ENCODE measurements at places on chromosomes 1 and 21.

DNA sequence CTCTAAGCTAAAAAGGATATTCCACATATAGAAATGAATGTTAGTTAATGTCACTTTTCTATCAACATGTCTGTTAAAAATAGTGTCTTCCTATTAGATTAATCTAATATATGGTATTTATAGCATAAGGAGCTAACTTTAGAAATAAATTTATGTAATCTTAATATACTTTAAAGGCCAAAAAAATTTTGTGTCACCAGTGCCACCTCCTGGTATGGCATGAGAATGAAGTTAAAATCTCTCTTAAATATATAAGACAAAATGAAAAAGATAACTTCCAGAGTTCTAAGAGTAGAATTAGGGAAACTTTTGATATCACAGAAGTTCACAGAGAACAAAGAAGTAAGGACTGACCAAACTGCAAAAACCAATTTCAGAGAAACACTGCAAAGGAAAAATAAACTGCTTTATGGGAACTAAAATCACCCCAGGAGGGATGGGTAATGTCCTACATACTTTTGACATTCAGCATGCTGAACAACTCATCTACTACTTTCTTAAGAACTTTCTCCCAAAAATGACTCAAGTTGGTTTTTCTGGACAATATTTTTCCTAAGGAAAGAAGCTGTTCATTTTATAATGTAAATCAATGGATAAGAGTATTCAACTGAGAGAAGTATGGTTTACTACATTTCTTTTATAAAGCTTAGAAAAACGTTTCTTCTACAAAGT lies 82.8 kb downstream of the TRIM33 start:
- DNase-seq: peak; percentile 40

- no peak for DNase-seq
Measured at GRCh38 chr1:206808615-206809014, 36.3 kb upstream of the IL10 start.

- DNase-seq: no peak
Measured at GRCh38 chr21:45517249-45518065, 24.8 kb downstream of the SLC19A1 start.

DNA sequence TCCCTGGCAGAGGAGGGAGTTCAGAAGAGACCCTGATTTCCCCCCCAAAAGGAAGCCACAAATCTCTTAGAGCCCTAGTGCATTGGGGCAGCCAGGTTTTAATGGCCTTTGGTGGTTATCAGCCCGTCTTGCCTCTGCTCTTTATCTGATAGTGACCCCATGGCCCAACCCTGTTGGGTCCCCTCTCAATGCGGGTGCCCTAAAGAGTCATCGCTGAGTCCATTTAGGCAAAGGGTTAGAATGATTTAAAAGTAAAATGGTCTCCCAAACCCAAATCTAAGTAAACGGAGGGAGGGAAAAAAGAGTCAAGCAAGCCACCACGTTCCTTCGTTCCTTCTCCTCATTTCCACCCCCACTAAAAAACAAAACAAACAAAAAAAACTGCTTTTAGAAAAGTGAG lies 164.0 kb downstream of the RUNX1 start:
- peak; percentile 48 for DNase-seq

- peak; percentile 49 for DNase-seq
Measured at GRCh38 chr1:244092293-244092963, 41.3 kb downstream of the ZBTB18 start.

GRCh38 chr1:59597420-59598119 lies 217.2 kb upstream of the HOOK1 start:
- DNase-seq: no peak

DNA sequence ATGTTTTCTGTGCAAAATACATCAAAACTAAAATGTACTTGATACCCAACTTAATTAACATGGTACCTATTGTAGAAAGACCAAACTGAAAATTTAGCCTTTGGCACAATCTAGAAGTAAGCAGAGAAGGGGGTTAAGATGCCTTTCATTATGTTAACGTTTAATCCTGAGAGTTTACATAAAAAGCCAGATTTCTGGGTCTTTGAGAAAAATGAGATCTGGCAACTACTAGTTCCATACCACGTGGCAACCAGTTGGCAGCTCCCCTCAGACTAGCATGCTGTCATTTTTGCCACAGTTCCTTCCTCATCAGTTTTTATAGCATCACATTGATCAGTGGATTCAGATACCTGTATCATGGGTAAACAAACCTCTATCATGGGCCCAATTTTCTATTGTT lies 1.5 kb downstream of the RO60 start:
- peak; percentile 31 for DNase-seq

DNA sequence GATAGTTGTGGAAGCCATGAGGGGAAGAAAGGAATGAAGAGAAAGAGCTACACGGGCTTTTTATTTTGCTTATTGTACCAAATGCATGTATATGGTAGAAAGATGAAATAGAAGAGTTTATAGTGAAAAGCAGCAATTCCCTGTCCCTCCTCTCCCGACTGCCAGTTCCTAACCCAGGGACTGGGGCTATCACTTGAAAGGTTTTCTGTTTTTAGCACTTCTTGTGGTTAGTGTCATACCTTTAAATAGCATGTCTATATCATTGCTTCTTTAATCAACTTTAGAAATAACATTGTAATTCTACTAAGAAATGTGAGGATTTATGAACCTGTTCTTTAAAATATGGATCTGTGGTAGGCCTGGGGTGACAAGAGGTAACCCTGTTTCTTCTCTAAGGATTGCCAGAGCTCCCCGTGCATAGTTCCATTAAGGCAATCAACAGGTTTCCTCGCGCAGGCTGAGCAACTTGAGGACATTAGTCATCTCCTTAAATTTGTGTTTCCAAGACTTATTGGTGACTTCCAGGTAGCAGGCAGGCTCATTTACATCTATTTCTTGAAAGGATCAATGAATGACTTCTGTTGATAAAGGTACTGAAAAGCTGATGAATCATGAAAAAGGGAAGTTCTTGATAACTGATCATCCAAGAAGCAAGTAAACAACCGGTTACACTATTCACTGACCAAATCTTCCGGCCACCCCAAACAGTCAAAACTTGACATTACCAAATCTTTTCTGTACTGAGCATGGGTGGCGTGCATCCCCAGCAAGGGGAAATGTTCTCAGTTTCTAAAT lies 37.8 kb upstream of the S1PR1 start:
- no peak for DNase-seq

DNA sequence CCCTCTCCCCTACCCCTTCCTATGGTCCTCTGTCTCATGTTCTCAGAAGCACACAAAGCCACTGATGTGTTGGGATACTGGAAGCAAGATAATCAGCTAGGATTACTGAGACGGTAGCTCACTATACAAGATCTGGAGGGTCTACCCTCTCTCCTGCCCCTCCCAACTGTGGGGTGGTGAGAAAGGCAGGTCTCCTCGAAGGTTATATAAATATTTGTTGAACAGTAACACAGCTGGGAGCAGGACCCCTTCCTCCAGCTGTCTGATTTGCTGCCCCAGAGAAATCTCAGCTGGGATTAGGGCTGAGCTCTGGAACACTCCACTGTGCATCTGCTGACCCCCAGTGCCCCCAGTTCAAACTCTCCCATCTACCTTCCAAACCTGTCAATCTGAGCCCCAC lies 94.2 kb upstream of the IPO9 start:
- no peak for DNase-seq

GRCh38 chr1:93699503-93700168 lies 18.0 kb upstream of the BCAR3 start:
- DNase-seq: no peak

GRCh38 chr1:207404849-207405525 lies 49.1 kb upstream of the CR2 start:
- DNase-seq: peak; percentile 75

DNA sequence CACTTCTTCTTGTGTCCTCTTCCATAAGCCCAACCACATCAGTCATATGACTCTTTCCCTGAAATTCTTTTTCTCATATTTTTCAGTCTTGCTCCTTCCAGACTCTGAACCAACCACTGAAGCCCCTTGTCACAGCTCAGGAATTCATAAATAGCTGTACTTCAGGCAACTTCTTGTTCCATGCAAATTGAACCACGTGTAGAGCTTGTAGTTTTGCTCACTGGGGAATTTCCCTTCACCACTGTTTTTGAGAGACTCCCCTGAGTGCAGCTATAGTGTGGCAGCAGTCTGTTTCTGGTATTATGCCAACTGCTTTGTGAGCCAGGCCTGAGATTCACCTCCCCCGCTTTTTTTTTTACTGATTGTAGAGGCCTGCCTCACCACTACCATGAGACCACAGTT lies 150.3 kb upstream of the SPAG17 start:
- peak; percentile 41 for DNase-seq

- peak; percentile 89 for DNase-seq
Measured at GRCh38 chr1:113140588-113141446, 67.8 kb downstream of the LRIG2 start.

DNA sequence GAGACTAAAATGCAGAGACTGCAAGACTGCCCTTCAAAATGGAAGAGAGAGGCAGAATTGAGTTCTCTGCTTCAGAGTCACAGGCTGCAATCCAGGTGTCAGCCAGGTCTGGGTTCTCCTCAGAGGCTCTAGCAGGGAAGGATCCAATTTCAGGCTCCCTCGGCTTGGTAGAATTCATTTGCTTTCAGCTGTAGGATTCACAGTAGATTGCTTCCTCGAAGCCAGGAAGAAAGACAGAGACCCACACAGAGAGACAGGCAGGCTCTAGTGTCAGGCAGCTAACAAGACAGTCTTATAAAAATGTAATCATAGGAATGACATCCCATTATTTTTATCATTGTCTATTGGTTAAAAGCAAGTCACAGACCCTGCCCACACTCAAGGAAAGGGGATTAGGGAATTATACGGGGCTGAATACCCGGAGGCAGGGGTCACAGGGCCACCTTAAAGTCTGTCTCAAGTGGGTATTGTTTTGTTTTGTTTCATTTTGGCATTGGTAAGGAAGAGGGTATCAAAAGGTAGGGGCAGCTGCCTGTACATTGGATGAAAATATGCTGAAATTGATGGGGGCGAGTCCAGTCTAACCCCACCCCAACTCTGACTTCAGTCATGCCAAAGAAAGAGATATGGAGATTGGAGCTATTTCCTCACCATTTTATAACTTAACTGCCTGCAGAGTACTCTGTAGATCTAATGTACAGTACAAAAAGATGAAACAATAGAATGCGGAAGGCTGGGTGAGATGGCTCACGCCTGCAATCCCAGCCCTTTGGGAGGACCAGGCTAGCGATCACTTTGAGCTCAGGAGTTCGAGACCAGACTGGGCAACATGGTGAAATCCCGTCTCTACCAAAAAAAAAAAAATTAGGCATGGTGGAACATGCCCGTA lies 9.5 kb upstream of the TBCE start:
- DNase-seq: no peak

- DNase-seq: no peak
Measured at GRCh38 chr1:4002061-4002521, 102.0 kb upstream of the C1orf174 start.

GRCh38 chr1:242416657-242417056 lies 107.8 kb downstream of the PLD5 start:
- no peak for DNase-seq

GRCh38 chr1:29636936-29637335 lies 400.6 kb downstream of the PTPRU start:
- no peak for DNase-seq

DNA sequence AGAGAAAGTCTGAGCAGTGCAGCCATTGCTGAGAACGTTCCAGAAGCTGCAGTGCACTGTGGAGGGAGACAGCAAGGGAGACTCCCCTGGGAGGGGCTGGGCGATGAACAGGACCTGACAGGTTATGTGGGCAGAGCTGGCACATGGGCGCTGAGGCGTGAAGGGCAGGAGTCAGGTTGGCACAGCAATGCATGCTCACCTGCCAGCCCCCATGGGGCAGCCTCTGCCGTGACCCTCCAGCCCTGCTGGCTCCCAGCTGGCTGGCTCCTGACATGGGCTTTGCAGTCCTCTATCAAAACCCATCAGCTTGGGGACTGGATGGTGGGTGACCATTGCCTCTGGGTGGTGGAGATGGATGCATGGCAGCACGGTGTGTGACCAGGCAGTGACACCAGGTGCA lies 300.3 kb downstream of the CAMTA1 start:
- no peak for DNase-seq

GRCh38 chr1:109314795-109315194 lies 8.0 kb upstream of the MYBPHL start:
- no peak for DNase-seq

DNA sequence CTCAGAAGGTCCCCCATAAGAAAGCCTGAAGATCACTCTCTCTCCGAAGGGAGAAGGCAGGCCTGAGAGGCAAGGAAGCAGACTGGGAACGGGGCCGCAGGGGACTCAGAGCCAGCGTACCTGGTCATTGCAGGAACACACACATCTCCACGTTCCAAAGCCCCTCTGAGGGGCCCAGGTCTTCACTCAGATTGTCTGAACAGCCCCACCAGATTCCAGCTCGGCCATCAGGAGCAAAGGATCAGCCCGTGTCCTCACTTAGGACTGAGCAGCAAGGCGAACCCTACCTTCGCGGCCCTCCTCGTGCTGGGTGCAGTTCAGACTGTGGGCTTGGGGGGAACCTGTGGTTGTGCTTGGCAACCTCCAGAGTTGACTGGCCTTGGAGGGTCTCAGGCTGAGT lies 43.9 kb upstream of the SOX13 start:
- DNase-seq: no peak

DNA sequence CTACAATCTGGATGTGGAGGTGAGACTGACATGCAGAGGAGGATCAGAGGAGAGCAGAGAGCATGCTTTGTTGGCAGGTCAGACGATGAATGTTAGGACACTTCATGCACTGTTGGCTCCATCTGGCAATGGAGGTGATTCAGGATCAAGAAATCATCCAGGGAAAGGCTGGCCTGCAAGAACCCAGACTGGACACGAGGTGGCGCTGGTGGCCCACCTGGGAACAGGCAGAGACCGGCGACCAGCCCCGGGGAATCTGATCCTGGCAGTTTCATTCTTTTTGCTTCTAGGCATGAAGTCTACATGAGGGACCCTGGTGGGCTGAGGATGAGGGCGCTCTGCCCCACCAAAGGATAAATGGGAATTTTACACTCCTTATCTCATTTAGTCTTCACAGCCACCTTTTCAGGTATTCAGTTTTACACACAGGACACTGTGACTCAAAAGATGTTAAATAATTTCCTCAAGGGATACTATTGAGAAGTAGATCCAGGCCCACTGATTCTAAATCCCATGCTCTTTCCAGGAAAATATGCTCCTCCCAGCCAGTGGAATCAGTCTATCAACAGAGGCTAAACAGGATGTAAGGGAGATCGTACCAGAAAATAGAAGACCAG lies 26.2 kb upstream of the SCMH1 start:
- DNase-seq: peak; percentile 87

DNA sequence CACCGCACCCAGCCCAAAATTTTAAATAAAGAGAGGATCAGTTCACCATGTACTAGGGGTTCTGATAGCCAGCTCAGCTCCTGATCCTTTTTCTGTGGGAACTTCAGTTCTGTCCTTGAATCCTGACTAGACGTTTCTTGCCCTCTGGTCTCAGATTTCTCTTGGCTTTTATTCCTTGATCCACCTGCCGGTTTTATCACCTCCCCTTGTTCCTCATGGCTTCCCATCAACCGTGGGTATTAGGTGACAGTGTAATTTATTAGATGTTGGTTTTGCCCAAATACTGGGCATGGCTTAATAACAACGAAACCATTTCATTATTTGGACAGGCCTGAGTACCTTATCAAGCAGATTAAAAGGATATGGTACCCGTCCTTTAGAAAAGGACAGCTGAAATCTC lies 22.5 kb downstream of the SLC45A1 start:
- DNase-seq: no peak

- peak; percentile 86 for DNase-seq
Measured at GRCh38 chr1:37234941-37235418, 200.7 kb upstream of the GRIK3 start.
